Posterior cingulate gyrus (tissue), 11 donors: ENCODE measurements at places on chromosomes 12 and 14.
A peak's percentile ranks its signal among the peaks of the same experiment; 100 is the strongest.

GRCh38 chr14:74952697-74953484 lies 2.5 kb downstream of the PGF start:
- DNase-seq = no peak

DNA sequence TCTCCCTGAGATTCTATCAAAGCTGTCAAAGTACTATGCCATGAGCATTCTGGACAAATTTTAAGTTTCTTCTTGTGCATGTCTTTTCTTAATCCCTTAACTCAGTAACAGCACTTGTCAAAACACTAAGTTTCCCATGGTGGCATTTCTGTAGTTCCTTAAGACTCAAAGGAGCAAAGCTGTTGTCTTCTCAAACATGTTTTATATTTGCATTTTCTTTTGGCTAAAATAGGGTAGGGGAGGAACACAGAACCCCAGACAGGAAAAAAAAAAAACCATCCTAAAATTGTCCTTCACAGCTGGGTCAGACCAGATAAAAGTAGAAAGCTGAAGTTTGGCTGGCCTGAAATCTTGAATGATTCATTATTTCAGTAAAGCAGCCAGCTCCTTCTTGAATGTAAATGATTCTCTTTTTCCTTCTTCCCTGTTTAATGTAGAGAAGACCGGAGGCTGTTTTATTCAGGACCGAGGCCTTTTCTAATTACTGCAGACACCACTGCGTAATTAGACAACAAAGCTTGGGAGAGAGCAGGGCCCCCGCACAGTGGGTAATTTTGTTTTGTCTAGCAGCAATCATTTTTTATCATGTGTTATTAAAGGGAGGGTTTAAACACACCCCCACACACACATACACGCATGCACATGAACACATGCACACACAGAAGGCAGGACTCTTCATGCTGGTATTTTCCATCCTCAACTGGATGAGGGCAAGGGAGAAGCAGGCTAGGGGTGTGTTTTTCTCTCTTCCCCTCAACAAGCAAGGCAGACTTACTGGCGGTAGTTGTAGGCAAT lies 51.0 kb downstream of the PAH start:
- no peak for DNase-seq

DNA sequence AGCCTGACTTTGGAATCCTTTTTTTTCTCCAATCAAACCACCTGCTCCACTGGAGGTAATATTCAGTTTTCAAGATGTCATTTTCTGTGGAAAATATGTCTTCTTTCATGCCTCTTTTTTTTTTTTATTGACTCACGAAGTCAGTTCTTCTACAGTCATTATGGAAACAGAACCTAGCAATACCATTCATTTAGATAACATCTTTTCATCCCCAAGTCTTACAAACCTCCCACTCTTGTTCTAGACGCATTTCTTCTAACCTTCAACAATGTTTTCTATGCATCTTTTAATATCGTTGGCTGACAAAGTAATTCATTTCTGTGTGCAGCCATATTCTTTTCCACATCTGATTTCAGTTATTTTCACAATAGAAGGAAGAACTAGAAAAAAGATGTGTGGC lies 474.3 kb upstream of the CCDC196 start:
- no peak for DNase-seq

DNA sequence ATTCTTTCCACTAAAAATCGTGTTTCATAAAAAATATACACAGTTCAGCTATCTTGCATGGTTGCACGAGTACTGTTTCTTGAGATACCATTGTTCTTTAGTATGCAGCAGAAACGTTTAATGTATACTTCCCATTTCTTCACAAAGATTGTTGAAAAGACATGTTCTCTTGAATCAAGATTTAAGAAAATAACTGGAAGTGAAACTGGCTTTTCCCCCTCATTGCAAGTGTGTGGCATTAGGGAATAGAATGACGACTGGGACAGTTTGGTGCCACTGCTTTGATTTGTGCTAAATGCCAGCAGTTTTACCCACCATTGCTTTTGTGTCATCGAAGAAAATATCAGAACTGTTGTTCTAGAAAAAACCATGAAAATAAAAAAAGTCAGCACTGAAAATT lies 20.3 kb upstream of the DHRS2 start:
- DNase-seq = no peak

DNA sequence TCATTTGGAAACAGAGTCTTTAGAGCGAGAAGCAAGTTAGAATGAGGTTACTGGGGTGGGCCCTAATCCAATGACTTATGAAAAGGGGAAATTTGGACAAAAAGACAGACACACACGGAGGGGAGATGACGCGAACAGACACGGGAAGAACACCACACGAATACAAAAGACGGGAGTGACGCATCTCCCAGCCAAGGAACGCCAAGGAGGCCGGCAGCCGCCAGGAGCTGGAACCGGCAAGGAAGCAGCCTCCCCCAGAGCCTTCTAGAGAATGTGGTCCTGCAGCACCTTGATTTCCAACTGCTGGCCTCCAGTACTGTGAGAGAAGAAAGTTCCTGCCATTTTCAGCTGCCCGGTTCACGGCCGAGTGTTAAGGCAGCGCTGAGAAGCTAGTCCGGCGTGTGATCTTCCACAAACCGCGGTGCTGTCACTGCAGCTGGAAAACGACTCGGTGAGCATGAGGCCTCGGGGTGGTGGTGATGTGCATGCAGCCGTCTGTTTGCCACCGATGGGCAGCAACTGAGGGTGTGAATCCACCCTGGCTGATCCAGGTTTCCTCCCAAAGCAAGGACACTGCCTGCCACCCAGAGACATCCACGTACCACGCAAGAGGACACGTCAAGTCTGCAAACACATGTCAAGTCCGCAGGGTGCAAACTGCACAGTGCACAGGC lies 124.5 kb downstream of the NCOR2 start:
- no peak for DNase-seq

DNA sequence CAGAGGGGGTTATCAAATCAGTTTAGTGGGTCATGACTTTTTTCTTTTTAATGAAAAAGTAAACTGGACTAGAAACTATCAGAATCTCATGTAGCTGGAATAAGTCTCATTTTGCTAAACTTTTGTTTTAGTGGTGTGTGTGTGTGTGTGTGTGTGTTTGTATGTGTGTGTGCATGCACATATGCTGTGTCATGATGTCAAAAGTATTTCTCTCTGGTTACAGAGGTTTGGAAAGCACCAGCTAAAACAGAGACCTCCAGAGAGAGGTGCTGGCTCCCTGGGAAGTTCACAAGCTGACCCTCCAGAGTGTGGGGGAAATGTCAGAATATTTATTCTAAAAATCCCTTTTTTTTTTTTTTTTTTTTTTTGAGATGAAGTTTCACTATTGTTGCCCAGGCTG lies 114.7 kb downstream of the LGMN start:
- no peak for DNase-seq

DNA sequence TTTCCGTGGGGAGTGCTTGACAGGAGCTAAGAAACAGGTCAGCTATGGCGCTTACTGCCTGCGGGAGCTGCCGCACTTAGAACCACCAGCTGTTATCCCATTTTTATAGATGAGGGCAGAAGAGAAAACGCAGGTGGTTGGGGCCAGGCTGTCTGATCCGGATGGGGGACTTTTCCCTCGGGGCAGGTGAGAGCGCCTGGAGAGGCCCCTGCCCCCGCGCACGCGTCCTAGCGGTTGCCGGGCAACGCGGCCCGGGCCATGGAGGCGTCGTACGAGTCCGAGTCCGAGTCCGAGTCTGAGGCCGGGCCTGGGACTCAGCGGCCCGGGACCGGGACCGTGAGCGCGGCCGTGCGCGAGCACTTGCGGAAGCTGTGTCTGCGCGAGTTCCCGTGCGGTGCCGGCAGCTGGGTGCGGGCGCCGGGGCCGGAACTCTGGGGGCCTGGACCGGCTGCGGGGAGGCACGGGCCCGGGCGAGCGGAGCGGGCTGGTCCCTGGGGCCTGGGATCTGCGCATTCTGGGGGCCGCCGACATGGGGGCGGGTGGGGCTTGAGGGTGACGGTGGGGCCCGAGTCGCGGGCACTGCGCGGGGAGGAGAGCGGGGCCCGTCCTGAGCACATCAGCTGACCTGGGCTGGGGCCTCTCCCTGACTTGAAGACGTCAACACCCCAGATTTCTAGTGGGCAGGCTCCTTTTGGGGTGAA lies at the start of gene LRRC43:
Gene LRRC43 (plus strand): TSS at position 237 of the 701 bp plus-strand sequence. CDS start 22 bp downstream, at position 259.
- peak; percentile 85 for DNase-seq
